Kasumi-1 (cell line): ENCODE measurements at places on chromosomes 6 and 20.

DNA sequence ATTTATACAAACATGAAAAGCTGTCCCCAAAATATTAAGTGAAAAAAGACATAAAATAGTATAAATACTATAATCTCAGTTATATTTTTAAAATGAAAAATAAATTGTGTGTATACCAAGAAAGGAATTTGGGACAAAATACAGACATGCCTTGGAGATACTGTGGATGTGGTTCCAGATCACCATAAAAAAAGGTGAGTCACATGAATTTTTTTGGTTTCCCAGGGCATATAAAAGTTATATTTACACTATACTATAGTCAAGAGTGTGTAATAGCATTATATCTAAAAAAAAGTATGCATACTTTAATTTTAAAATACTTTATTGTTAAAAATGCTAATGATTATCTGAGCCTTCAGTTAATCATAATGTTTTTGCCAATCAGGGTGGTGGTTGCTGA, 17.4 kb upstream of the SDHAF4 start:
- DNase-seq, result no peak

- no peak for DNase-seq
Observed at GRCh38 chr20:46232539-46232938, 75.8 kb downstream of the CDH22 start.

DNA sequence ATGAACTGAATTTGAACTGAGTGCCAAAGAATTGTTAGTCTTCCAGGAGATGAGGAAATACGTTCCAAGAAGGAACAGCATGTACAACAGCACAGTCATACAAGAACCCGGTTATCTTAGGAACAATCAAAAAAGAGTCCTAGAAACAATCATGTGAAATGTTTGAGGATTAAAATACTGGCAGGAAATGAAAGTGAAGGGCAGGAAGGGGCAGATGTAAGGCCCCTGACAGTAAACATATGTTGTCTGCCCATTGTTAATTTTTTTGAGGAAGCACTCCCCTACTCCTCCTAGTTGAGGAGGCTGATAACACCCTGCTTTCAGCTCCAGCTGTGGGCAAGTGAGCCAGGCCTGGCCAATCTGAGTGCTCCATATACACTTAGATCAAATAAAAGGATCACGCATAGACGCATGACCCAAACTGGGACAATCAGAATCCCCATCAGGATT, 220.9 kb downstream of the HACE1 start:
- DNase-seq, result peak; percentile 29

DNA sequence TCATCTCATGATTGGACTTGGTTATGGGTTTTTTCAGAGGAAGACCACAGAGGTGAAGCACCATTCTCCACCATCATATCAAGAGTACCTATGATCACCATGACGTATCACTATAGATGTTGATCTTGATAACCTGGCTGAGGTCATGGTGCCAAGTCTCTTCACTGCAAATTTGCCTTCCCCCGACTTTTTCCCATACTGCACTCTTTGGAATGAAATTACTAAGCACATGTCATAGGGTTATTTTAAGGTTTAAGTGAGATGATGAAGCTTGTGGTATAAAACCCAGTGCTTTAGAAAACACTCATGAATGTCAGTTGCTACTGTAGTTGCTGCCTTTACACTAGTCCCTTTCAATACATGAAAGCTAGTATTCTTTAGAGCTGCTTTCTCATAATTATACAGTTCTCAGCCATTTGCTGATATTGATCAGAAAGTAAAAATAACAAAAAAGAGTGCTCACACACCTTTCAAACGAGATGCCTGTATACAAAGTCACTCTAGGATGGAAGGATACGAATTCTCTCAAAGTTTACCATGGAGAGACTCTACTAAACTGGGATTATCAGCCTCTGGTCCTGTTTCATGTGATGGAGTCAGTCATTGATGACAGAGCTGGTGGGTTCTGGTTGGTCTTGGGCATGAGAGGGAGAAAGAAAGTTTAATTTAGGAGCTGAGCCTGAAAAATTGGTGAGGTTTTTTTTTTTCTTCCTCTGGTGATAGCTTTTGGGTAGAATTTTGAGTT, 228.1 kb downstream of the PRL start:
- no peak for DNase-seq

DNA sequence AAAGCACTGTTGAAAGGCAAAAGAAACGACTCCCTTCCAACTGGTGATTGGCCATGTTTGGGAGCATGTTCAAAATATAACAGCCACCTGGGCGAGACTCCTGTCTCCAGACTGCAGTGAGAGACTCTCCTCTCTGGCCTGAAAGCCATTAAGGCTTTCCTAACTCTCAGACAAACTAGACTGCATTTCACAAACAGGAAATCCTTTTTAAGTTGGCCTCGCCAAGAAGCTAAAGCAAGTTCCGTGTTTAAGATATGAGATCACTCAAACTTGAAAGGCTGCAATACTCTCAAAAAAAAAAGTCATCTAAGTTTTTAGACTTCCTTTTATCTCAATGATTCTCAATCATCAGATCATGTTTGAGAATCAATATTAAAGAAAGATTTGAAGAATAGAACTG, 117.0 kb downstream of the TFAP2A start:
- DNase-seq, result peak; percentile 63

DNA sequence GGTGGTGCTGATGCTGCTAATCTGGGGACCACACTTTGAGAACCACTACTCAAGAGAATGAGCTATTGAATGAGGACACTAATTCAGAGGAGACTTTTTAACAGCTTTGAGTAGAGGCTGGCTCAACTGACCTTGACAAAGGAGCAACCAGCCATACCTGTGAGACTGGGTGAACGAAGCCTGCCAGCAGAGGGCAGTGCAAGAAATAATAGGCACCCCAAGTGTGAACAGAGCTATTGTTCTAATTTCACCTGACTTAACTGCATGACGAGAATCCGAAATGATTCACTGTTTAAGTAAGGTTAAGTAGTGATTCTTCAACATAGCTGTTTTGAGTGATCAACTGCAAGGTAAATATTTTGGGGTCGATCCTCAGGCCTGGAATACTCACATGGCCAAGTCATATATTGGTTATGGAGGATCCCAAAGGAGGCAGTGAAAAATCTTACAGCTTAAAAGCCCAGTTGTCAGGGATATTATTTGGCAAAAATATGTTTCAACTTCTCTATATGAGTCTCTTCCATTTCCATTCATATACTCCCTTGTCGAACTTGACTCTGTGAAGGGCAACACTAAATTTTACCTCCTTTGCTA, 550.5 kb upstream of the MARCKS start:
- DNase-seq, result peak; percentile 27

- no peak for DNase-seq
Observed at GRCh38 chr6:37660317-37660716, 37.4 kb downstream of the MDGA1 start.

GRCh38 chr6:131694832-131695426, 6.3 kb downstream of the OR2A4 start:
- DNase-seq, result peak; percentile 79

- peak; percentile 98 for DNase-seq
Observed at GRCh38 chr6:22025468-22026163, 271.2 kb downstream of the PRL start.

DNA sequence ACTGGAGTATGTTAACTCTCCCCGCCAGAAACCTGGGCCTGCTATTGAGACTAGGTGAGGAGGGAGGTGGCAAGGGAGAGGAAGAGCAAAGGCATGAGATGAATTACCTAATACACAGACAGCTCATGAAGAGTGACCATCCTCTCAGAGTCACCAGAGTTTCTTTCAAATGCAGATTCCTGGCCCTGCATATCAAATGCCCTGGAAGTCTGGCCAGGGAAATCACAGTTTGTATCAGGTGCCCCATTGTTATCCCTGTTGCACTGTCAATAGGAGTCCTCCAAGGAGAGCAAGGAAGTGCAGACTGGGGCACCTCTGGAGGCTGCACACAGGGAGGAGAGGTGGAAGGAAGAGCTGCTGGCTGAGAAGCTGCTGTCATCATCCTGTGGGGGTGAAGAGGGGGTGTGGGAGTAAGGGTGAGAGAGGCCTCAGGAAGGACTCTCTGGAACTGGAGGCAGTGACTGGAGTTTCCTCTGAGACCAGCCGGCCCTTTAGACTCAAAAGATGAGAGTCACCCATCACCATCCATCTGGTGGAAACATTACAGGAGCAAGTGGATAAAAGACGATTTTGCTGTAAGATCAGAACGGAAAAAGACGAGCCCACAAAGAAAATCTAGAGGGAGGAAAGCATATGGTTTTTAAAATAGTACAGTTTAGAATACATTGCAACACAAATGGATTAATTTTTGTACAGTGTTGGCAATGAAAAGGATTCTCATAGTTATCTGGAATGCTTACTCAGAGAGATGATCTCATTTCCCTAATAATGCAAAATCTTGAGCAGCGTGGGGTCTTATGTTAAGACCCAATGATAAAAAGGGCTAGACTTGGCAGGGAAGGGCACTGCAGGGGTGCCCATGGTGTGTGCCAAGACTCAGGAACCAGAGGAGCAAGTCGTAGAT, 268.1 kb downstream of the UST start:
- DNase-seq, result no peak

DNA sequence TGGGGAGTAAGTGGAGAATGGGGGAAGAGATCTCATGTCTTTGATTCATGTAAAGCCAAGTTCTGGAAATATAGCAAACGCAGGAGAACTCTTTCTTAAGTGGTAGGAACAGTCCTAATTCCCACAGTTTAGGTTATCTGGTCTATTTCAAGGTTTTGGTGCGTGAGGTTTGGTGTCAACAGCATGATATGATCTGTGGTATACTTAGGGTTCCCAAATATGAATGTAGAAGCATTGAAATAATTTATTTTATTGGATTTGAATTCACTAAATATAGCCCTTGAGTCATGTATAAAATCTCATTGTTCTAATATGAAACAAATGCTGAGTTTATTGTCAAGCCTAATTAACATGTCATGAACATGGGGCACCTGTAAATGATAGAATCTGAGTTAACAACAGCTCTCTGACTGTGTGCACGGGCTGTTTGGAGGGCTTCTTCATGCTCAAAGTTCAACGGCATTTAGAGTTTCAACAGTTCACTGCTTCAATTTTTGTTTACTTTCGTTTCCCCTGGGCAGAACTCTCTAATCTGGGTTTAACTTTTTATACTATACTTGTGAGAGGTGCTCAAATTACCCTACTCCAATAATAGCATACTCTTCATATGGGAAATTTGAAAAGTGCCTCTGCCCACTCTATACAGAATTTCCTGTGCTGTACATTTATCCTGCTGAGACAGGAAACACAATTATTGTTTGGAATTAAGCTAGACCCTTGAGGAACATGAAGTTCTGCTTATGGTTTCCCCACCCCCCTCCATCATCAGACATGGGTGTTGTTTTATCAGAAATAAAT, 236.3 kb upstream of the ZNF217 start:
- DNase-seq, result peak; percentile 22

- DNase-seq, result no peak
Observed at GRCh38 chr6:11139051-11139960, 27.8 kb upstream of the ERVFRD-1 start.

- DNase-seq, result peak; percentile 31
Observed at GRCh38 chr6:149045404-149045803, 272.1 kb upstream of the TAB2 start.

DNA sequence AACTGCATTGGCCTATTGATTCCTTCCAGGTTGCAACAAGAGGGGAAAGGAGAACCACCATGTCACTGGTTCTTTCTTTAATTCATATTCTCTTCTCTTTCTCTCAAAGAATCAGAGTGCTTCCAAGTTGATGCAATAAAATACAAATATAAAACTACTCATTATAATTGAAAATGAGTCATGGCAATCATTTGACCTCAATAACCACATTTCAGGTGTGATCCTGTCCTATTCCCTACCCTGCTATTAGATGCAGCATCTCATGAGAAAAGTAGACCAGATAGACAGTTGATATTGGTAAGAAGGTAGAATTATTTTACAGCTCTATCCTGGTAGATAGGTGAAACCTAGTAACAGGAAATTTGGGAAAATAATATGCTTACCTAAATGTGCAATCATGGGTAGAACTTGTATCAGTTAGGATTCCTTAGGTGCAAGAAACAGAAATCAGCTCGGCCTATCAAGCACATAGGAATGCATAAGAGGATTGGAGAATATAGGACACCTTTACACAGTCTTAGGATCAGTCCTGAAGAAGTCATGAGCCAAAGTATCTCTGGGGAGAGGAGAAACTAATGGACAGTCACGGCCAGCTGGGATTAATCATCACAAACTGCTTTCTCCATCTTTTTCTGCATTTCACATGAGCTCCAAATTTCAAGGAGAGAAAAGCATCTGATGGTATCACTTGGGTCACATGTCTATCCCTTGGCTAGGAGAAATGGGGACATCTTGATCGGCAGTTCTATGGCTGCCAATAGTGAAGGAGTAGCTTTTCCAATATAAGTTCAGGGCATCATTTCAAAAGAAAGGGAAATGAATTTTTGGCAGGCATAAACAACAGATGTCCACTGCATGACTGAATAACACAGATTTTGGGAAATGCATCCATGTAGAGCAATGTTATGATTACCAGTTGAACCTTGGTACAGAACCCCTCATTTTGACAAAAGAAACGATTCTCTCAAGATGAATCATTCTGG, 19.3 kb upstream of the RNF146 start:
- DNase-seq, result no peak

- no peak for DNase-seq
Observed at GRCh38 chr6:128784266-128784665, 98.7 kb upstream of the LAMA2 start.

GRCh38 chr6:33602180-33602579, 18.9 kb upstream of the ITPR3 start:
- DNase-seq, result no peak

GRCh38 chr6:161917645-161918044, 643.8 kb upstream of the AGPAT4 start:
- DNase-seq, result no peak

- no peak for DNase-seq
Observed at GRCh38 chr20:11090751-11091150, 417.0 kb upstream of the JAG1 start.

GRCh38 chr6:118581489-118581959, 33.4 kb downstream of the PLN start:
- peak; percentile 45 for DNase-seq

DNA sequence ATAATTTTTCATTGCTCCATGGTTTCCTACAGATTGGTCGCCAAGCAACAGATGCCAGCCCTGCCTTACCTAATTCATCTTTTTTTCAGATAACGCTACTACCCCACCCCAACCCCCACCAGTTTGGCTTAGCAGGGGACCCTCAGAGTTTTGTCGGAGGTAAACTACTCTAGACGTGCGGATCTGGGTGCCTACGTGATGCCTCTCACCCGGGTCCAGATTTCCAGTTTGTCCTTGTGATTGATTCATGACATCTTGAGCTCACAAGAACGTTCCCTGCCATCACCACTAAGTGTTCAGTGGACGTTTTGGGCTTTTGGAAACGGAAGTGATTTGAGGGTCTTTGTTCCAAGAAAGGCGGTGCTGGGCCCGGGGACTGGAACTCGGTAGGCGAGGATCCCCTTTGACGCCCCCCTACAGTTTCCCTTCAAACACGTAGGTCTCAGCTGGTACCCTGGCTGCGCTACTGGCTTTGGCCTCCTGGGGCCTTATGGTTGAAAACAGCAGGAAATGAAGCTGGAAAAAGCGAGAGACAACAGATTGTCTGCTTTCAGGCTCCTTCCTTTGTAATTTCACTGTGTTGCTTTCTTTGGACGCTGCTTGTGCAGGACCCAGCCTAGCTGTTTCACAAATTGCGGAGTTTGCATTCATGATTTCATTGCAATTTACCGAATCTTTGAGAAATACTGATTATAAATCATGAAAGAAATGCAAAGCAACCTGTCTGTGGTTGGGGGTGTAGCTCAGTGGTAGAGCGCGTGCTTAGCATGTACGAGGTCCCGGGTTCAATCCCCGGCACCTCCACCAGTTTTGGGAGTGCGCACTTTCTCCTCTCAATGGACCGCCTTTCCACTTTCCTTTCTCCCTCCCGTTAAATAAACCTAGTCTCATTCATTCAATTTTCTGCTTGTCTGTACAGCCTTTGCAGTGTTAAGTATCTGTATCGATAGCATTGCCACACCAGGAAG, 81.0 kb downstream of the GPX5 start:
- peak; percentile 65 for DNase-seq
